Left lung (tissue), 14 donors: ENCODE measurements at places on chromosomes 6 and 20. TPM values are rescaled to one million over a fixed set of nuclear protein-coding genes. Genes with fewer than 3 reads are reported as not detected.

The IPCEF1 gene
- total RNA-seq, result 2.4 TPM

The ZC2HC1B gene
- not detected for total RNA-seq

The TCF21 gene
- 21.7 TPM for total RNA-seq

The STK35 gene
- total RNA-seq, result 15.8 TPM
